ENCODE measurements at places on chromosomes 7 and 10. TPM values are rescaled to one million over a fixed set of nuclear protein-coding genes. Genes with fewer than 3 reads are reported as not detected.

The NUDT1 gene
- 18.8 TPM for total RNA-seq

The ODAD2 gene
- total RNA-seq, result 0.69 TPM

GRCh38 chr10:80670774-80671173 is 133.1 kb downstream of the SH2D4B start:
- no peak for DNase-seq

- no peak for DNase-seq
Observed at GRCh38 chr10:51358227-51358626, 283.9 kb downstream of the PRKG1 start.

DNA sequence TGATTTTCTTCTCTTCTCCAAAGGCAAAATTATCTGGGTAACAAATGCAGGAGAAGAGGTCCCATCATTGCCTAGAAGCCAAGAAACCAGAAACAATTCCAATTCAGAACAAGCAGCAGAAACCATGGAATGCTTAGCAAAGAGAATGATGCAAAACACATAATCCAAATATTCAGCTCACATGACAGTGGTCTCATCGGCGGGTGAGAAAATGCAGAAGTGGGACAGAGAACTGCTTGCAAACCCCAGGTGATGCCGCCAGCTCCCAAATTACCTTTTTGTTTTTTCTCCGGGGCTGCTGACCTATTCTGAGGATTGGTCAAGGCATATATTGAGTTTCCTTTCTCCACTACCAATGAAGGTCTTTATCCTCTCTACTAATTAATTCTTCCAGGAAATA is 99.7 kb downstream of the ZNF22 start:
- no peak for DNase-seq

DNA sequence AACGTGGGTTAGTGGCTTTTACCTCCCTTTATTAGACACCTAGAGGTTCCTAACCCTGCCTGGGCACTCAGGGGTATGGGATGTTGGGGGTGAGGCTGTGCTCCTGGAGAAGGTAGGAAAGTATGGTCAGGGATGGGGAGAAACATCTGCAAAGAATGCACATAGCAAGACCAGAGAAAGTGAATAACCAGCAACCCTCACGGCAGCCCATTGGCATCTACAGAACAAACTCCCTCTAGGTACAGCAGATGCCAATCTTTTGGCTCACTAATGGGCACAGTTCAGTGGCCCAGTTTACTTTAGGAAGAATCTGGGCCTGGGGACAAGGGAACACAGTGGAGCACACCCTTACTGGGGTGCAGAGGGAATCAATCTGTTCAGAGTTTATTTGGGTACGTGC is 143.9 kb downstream of the JAZF1 start:
- no peak for DNase-seq

GRCh38 chr10:6255548-6256061 is 52.9 kb downstream of the PFKFB3 start:
- no peak for DNase-seq

DNA sequence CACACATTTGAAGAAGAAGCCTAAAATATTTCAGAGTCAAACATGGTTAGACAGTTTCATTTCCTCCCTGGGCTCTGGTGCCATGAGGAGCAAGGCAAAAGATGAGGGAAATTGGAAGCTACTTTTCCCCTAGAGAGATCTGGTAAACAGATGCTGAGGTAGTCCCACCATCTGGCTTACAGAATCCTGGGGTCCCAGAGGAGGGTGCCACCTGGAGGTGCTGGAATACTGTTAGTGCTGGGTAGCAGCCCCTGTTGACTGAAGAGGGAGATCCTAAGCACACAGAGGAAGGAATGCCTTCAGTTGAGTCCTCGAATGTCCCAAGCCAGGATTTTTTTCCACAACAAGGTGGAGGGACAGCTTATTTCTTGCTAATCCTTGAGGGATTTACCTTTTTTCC is 160.1 kb downstream of the FZD1 start:
- peak; percentile 0 for DNase-seq

All from skin of body (tissue), 3 donors.